ENCODE measurements at places on chromosomes 6 and 20. TPM values are rescaled to one million over a fixed set of nuclear protein-coding genes. Genes with fewer than 3 reads are reported as not detected.

GRCh38 chr20:15111654-15112053 is 774.2 kb upstream of the FLRT3 start:
- no peaks in the 10 kb centered on the region for H3K36me3 ChIP-seq
- H3K4me1 ChIP-seq: no peaks in the 10 kb centered on the region
- no peaks in the 10 kb centered on the region for H3K27me3 ChIP-seq
- H3K4me3 ChIP-seq: no peak overlapping the region
- no peak overlapping the region for H3K27ac ChIP-seq
- DNase-seq: no peak

GRCh38 chr6:7865781-7866180 is 44.8 kb downstream of the TXNDC5 start:
- H3K27ac ChIP-seq: no peak overlapping the region
- no peak for DNase-seq
- H3K4me1 ChIP-seq: no peaks in the 10 kb centered on the region

- H3K27me3 ChIP-seq: peaks cover 64% of the 10 kb centered on the region
- H3K4me1 ChIP-seq: peaks cover 20% of the 10 kb centered on the region
- no peaks in the 10 kb centered on the region for H3K36me3 ChIP-seq
- no peak overlapping the region for H3K4me3 ChIP-seq
- no peak for DNase-seq
Measured at GRCh38 chr6:166167258-166167731, 356 bp downstream of the TBXT start.

- H3K4me1 ChIP-seq: no peaks in the 10 kb centered on the region
- H3K4me3 ChIP-seq: no peak overlapping the region
- H3K27ac ChIP-seq: no peak overlapping the region
Measured at GRCh38 chr20:61847986-61848385, 217.7 kb downstream of the TAF4 start.

GRCh38 chr6:85600713-85601313 is 7.2 kb upstream of the SNX14 start:
- peak overlapping the region; percentile 58 for H3K27ac ChIP-seq
- no peaks in the 10 kb centered on the region for H3K4me1 ChIP-seq
- DNase-seq: no peak
- peaks cover 1% of the 10 kb centered on the region for H3K36me3 ChIP-seq
- H3K4me3 ChIP-seq: no peak overlapping the region

The RAB32 gene
- total RNA-seq: 0.39 TPM

The TREM1 gene
- total RNA-seq: 0.38 TPM

The COL21A1 gene
- total RNA-seq: not detected
